NCI-H345 (cell line): ENCODE measurements at places on chromosomes 3 and 15.
A peak's percentile ranks its signal among the peaks of the same experiment; 100 is the strongest.

- no peak for DNase-seq
Measured at GRCh38 chr3:140586311-140586710, 91.6 kb upstream of the TRIM42 start.

DNA sequence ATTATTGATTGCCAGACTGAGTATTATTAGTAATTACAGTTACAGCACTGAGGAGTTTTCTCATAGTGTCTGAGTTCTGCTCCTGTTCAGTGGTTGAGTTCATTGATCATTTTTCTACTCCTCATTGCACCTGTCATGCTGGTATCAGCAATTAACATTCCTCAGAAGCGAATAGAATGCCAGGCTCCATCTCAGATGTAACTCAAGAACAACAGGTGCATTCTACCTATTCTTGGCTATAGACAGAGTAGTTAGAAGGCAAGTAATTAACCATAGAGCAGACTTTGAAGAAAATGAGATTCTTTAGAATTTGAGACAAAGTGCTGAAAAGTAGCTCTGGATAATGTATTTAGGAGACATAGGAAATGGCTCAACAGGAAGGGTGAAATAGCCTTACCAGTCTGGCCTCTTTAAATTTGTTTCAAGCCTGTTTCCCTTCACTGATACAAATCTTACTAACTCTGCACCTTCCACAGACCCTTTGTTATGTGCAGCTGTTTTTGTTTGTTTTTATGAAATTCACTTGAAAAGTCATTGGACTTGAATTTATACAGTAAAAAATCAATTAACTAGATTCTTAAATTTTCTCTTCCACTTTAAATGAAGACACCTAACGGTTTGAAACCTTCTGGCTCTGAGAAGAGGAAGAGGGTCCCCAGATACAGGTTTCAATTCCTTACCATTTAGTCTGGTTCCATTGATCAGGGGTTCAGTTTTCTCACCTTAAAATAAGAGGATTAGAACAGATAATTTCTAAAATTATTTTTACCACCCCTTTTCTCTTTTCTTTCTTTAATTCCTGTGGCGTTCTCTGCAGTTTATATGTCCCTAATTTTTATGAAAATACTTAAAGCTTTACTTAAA lies 109.6 kb downstream of the FNDC3B start:
- DNase-seq, result no peak

DNA sequence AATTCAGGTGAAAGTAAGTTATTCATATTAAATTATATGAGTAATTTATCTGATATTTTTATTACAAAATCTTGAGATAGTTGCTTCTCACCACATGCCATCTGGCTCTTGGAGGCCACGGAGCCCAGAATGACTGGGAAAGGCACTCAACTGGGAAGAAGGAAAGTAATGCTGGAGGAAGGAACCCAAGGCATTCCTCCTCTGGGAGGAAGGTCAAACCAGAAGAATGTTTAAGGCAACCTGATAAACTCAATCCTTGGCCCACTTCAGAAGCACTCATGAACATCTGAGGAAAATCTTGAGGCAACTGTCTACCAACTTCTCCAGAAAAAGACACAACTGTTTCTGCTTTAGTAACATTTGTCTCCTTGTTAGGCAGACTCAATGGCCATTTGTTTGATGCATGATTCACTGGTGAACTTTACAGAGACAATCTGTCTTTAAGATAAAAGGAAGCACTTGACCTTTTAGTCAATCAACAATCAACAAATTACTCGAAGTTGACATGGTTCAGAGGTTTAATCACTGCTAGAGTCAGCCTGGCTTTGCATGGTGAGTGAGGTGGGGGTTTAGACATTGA lies 261.4 kb upstream of the MME start:
- no peak for DNase-seq

GRCh38 chr15:60375306-60375705 lies 22.5 kb downstream of the ANXA2 start:
- no peak for DNase-seq

DNA sequence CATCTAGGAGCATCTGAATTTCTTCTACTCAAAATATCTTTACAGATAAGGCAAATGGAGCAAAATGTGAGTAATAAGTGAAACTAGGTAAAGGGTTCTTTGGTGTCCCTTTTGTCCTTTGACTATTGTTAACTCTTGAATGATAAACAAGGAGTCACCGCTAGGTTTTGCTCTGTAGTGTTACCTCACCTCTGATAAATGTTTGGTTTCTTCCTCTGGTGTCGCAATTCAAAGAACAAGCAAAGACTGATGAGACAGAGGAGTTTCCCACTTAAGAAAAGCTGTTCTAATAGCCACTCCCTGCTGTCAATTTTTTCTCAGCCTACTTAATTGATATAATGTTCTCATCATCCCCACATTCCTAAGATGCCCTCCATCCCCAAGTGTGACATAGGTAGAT lies 925.9 kb downstream of the IGSF11 start:
- DNase-seq, result no peak

DNA sequence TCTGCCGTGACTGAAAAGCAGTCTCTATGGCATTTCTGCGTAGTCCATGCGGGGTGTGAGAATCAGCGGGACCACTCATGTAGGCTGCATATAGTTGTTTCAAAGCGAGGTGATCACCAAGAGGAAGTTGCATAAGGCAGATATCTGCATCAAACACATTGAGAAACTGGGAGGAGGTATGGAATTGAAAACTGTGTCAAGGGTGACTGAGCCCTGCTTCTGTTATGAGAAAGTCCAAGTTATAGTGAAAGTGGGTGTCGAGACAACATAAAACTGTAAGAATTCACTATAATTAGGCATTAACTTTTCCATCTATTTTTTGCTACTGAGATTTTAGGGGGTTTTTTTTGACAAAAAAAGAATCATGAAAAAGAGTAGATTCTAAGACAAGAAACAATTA lies 109.3 kb downstream of the ZIC1 start:
- no peak for DNase-seq

DNA sequence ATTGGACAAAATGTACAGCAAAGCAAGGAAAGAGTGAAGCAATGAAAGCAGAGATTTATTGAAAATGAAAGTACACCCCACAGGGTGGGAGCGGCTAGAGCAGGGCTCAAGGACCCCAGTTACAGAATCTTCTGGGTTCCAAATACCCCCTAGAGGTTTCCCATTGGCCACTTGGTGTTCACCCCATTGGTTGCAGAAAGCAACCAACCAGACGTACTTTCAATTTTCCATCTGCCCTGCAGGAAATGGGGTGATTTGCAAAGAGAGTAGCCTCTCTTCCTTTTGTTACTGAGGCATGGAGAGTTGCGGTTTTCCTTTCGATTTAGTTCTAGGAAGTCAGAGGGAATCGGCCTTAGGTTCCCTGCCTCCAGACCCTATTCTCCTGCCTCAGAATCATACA lies 2.4 kb downstream of the PML start:
- DNase-seq, result no peak

DNA sequence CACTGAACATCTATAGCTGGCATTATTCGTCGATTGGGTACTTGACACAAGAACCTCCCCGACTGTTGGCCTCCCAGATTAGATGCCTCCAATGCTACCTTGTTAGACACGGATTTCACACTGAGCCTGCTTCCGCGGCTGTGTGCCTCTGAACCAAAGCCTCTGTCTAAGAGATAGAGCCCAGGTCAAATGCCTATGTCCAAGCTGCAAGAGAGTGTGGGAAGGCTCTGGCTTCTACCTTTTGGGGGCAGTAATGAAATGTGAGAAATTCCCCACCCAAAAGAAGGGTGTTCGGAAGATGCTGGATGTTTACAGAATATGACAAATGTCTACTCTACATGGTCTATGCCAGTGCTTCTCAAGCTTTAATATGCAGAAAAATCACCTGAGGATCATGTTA lies 2.0 kb upstream of the RPUSD2 start:
- no peak for DNase-seq

DNA sequence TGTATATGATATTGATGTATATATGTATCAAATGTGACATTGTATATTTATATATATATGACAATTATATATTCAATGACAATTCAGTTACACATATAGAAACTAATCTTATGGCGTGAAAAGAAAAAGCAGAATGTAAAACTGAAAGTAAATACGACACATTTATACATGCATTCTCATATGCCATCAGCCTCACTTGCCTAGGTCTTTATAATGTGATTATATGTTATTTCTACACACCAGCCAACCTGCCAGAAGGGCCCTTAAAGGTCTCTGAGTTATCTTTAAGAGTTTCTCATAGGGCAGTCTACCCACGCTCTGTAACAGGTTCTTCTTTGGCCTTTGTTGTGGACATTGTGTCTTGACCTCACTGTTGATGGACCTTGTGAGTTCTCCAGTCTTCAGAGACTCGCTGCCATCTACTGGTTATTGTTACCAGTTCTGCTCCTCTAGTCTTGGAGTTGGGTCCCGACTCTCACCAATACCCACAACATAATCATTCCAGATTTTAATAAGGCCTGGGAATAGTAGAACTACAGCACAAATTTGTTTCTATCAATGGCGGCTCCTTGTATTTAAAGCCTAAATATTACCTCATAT lies 371.5 kb upstream of the GOLIM4 start:
- no peak for DNase-seq

GRCh38 chr15:35308802-35309201 lies 223.7 kb upstream of the NANOGP8 start:
- peak; percentile 49 for DNase-seq

DNA sequence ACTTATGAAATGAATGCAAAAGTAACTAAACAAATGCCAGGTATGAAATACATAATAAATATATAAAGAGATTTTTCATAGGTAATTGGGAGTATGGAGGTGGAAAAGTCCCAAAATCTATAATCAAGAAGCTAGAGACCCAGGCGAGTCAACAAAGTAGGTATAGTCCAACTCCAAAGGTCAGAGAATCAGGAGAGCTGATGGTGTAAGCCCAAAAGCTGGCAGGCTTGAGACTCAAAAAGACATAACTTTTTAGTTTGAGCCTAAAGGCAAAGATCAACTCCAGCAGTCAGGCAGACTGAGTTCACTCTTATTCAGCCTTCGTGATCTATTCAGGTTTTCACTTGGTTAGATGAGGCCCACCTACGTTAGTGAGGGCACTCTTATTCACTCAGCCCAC lies 157.4 kb upstream of the TMCO5A start:
- DNase-seq, result no peak
